Activated T-helper 1 cell treated with anti-CD3 and anti-CD28 coated beads, Interleukin-2, amount 50 U/mL, for 16 hours (primary cell): ENCODE measurements at places on chromosomes 11 and 22.

DNA sequence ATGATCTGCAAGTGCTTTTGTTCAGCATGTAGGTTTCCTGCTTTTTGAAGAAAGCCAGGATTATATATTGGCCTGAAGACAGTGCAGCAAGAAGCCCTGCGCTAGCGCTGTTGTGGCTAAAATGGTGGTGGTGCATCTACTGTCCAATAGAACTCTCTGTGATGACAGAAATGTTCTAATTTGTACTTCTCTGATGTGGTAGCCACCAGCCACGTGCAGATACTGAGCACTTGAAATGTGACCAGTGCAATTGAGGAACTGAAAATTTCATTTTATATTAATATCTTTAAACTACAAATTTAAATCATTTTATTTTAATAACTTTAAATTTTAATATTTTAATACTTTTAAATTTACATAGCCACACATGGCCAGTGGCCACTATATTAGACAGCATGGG, 73.0 kb upstream of the PAX6 start:
- no peak for DNase-seq

DNA sequence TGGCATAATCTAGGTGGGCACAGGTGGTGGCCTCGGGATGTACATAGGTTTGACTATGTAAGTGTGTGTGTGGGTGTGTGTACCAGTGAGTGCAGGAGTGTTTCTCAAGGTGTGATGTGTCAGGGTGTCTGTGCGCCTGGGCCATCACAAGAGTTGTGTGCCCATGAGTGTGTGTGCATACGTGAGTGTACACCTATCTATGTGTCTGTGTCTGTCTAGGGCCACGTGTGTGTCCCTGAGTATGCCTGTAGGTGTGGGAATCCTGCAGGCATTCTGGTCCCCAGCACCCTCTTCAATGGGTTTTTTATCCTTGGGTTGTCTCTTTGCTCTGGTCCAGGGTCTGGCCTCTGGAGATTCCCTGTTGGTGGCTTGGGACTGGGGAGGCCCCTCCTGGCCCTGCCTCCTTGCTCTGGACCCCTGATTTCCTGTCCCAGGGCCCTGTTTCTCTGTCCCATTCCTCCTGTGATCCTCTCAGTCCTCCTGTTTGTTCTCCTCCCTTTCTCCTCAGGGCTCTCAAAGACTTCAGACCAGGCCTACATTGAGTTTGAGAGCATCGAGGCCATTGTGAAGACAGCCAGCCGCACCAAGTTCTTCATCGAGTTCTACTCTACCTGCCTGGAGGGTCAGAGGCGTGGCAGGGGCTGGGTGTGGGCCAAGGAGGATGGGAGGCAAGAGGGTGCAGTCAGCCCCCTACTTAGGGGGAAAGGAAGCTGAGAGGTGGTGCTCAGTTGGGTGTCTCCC, 9.4 kb downstream of the INPPL1 start:
- DNase-seq: no peak

GRCh38 chr11:16080688-16081381, 275.5 kb downstream of the SOX6 start:
- no peak for DNase-seq

GRCh38 chr11:74418509-74418895, 20.3 kb upstream of the PGM2L1 start:
- no peak for DNase-seq

- DNase-seq: no peak
Observed at GRCh38 chr22:27317096-27317495, 484.5 kb downstream of the MN1 start.

DNA sequence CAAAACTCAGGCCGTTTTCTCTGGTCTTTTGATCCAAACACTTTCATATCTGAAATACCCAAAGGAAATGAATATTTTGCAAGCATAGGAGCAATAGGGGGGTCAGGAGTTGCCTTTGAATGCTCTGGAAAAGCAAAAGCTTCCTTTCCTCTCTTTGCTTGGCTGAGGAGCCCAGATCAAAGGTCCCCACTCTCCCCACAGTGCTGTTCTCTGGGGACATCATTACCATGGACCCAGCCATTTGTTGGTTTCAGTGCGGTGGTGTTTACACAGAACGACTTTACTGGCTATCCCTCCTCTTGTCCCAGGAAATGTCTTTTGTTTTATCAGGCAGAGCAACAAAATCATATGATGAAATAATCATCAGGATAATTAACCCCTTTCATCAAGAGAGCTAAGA, 1089.1 kb downstream of the TBC1D22A start:
- no peak for DNase-seq

DNA sequence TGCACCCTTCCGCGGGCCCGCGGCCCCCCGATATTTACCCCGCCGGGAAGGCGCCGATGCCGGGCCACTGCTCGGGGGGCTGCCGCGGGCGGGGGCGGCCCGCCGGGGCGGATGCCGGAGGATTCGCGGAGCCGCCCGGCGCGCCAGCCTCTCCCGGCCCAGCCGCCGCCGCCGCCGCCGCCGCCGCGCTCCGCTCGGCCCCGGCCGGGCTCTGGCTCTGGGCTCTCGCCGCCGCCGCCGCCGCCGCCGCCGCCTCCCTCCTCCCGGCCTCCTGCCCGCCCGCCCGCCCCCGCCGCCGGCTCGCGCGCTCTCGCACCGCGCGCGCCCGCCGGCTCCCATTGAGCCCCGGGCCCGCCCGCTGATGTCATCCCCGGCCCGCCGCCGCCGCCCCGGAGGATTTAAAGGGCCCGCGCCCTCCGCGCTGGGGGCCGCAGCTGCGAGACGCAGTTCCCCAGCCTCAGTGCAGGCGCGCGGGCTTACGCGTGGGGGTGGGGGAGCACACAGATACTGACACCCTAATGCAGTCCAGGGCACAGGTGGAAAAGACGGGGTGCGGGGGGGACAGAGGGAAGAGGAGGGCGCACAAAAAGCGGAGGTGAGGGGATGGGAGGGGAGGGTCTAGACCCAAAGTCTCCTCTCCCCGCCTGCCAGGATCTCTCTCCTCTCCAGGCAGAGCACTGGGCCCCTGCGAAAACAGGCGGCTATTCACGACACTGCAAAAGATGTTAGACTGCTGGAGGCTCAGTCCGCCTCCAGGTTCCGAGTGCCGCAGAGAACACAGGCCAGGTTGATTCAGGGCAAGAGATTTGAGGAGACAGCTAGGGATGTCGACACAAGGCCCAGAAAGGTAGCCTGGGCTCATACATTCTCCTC, at the start of gene CSNK1E:
CSNK1E (minus strand) TSS at position 312 of the 873 bp plus-strand sequence. CDS start 3,276 bp downstream, outside the sequence.
- peak; percentile 58 for DNase-seq

DNA sequence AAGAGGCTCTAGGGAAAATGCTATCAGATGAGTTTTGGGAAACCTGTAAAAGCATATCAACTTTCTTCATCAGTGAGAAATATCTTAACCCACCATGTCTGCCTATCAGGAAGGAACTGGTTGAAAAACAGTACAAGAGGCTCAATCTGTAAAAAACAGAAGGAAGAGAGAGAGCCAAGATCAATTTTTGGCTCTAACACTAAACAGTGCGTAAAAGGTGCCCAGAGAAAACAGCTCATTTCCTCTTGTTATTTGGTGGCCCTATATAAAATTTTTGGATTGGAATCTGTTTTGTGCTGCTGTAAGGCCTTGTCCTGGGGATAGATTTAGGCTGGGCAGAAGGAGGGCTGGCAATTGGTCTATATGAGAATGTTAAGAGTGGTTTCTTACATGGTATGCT, 12.1 kb downstream of the MS4A2 start:
- DNase-seq: no peak

GRCh38 chr22:36613958-36614357, 85.0 kb upstream of the EIF3D start:
- no peak for DNase-seq

DNA sequence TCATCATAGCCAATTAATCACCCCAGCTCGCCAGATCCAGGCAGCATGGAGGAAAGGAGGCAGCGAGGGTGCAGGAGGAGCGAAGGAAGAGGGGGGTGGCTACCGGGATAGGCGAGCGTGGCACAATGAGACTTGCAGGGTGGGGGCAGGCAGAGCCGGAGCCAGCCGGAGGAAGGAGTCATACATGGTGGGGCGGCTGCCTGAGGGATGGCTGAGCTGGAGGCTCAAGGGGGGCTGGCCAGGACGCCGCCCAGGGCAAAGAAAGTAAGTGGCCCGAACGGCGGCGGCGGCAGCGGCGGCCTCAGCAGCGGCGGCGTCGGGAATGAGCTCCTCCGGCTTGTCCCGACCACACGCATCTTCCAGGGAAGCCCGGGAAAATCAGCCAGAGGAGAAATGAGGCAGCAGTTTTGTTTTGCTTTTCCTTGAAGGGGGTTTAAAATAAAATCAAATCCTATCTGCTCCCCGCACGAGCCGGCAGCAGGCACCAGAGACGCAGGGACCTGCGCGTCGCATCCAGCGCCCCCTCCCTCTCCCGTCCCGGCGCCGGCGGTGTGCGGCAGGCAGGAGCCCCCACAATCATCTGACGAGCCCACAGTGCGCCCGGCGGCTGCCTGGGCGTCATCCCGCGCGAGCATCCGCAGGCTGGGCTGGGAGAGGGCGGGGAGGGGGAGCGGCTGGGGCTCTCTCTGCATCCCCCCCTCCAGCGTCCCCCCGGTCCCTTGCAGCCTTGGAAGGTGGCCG, 263.6 kb downstream of the CTTN start:
- DNase-seq: no peak

- no peak for DNase-seq
Observed at GRCh38 chr11:128232588-128232987, 354.8 kb downstream of the ETS1 start.

DNA sequence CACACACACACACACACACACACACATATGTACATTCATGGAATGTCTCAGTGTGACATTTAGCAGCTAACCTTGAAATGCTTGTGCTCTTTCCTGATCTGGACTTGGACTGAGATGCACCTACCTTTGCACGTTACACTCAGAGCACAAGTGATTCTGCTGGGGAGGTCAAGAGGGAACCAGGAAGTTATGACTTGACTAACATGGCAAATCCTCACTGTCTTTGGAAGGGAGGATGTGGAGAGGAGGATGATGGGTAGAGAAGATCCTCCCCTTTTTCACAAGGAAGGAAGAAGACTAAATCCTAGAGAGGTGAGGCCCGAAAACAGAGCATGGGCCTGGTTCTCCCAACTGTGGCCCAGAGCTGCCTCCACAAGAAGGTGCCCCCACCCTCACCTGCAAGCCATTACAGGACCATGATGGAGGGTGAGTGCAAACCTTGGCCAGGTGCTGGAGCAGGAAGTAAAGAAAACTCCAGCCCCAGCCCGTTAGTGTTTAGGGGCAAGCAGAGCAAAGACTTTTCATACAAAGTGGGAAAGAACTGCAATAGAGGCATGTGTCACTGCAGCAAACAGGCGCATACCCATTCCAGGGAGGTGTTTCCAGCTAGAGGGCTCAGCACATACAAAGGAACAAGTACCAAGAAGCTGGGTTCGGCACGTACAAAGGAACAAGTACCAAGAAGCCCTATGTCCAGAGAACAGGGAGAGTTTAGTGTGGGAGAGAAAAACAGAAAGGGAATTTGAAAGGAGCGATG, 26.4 kb downstream of the SCN4B start:
- no peak for DNase-seq

DNA sequence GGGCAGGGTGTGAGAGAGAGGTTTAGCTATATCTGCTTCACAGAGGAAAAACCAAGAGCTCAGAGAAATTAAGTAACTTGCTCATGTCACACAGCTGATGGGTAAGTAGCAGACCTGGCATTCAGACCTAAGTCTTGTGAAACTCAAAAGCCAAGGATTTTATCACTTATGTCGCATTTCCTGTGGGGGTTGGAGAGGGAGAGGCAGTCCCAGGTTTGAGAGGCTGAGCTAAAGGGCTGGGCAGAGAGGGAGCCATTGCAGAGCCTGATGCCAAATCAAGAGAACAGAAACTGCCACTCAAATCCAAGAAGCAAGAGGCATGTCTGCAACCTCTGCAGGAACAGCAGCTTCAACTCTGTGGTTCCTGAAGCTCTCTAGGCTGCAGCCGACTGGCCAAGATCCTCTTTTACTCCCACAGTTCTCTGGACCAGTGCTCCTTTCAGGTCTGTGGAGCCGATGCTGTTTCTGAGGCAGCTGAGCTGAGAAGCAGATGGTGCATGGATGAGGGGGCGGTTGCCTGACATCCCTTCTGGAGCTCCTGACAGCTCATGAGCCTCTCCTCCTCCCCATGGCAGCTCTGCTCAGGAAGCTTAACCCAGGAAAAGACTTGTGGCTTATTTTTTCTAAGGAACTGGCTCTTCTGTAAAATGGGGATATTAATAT, 47.6 kb upstream of the NAV2 start:
- DNase-seq: no peak

DNA sequence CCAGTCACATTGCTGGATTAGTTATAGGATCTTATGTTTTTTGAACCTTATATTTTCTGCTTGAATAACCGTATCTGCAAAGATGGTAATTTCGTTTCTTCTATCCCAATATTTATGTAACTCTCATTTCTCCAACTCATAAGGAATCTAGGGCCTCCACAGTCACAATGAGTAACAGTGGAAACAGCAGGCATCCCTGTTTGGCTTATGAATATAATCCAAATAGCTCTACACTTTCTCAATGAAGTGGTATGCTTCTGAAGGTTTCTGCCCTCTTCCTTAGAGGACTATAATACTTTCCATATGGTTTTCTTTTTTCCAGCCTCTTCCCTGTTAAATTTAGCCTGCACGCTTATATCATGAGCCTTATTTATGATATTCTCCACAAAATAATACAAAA, 16.5 kb downstream of the ATP6V1E1 start:
- no peak for DNase-seq

DNA sequence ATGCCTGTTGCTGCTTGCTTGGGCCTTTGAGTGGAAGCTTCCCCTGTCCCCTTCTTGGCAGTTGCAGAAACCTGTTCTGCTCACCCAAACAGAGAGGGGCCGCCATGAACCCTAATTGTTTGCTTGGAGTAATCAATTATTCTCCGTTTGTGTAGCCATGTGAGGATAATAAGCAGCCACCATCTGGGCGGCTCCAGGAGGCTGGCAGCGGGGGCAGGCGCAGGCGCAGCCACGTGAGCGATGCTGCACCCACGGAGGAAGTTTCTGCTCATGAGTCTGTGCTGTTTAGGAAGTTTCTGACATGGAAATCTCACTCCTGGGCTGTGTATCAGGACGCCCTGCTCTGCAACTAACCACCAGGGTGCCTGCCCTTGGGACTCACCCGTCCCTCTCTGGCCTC, 90.1 kb downstream of the MPPED1 start:
- no peak for DNase-seq

DNA sequence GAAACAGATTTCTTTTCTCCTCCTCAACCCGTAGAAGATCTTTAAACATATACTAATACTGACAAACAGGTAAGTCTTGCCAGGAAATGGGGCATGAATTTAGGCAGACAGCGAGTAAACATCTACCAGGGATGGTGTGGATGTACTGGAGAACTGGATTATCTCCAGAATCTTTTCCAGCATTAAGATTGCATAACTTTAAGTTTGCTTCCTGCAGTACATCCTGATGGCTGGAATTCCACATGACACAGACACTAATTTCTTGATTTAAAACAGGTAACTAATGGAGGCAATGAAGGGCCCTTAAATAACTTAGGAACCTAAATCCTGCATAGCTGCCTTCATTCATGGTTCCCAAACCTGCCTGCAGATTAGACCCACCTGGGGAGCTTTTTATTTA, 40.7 kb downstream of the JHY start:
- no peak for DNase-seq
